Right ventricle myocardium inferior (tissue), 1 donor: ENCODE measurements at places on chromosomes 13 and 19.

DNA sequence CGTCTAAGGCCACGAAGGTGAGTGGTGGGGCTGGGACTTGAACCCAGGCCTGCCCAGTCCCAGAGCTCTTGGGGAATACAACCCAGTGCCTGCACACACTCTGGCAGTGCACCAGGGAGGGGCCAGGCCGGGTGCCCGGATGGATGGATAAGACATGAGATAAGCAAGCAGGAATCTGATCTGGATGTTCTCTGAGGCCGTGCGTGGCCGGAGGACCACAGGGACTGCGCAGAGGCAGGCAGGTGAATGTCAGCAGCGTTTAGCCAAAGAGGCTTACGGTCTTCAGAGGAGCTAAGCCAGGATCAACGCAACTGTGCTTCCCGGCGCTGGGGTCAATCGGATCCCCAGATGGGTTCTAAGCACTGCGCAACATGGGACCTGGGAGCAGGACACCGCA is 1.5 kb downstream of the ZNF787 start:
- no peak for DNase-seq

- peak; percentile 59 for DNase-seq
Measured at GRCh38 chr19:33394723-33395560, 21.4 kb downstream of the CEBPG start.

DNA sequence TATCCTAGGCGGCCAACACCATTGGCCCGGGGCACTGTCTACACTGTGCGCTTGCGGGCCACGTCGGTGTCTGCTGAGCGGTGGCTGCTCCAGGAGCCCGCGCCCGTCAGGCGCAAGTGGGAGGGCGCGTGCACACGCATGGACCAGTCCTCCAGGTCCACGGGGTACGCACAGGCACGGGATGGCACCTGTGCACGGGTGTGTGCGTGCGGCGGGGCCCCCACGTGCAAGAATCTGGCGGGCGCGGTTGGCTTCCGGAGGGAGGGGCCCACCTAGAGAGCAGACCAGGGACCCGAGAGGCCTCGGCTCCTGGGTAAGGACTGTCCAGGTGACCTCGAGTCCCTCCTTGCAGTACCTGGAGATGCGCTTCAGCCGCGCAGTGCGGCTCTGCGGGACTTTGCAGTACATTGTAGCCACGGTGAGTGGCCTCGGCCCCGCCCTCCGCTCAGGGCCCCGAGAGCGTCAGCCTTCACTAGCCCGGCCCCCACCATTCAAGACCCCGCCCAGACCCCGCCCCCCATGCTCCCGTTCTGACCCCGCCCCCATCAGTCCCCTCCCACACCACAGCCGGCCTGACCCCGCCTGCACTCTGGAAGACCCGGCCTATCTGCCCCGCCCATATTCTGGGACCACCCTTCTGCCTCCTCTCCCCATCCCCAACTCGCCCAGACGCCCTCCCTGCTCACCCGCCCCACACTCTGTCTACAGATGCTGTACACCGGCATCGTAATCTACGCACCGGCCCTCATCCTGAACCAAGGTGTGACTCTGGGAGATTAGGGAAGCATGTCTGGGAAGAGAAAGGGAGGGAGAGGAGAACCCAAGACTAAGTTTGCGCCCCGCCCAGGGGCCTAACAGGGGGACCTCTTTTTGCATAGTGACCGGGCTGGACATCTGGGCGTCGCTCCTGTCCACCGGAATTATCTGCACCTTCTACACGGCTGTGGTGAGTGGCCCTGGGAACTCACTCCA is 2.3 kb downstream of the SLC5A5 start:
- peak; percentile 54 for DNase-seq

GRCh38 chr13:106888148-106888547 is 320.2 kb upstream of the ARGLU1 start:
- DNase-seq = no peak

DNA sequence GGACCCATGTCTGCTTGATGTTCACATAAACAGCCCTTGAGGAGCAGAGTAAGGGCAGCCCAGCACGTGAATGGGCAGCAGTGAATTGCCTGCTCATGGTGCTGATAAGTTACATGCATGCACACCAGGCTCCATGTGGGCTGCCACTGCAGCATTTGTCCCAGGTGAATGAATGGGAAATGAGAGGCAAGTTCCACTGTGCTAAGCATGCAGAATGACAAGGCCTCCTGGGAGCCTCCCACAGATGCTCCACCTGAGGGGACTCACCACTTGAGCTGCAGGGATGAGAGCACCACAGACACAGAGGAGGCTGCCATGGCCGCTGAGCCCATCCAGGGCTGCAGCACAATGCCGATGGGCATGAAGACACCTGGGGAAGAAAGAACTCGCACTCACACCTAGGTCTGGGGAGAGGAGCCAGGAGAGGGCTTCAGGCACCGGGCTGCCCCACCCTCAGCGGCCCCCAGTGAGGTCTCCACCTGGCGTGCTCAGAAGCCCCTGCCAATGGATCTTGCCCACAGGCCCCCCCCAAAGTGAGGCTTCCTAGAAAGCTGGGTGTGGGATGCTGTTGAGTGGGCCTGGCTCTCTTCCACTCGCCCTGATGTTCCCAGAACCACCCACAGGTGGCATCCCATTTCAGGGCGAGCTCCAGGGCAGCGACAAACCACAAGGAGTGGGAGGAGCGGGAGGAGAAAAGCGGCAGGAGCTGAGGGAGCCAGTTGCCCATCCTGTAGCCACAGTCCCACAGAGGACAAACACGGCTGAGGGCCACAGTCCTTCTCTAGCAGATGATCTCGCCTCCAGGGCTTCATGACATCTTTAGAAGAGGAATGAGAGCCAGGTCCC is 73.8 kb downstream of the CCDC70 start:
- no peak for DNase-seq

- DNase-seq = no peak
Measured at GRCh38 chr13:43445668-43446067, 341.1 kb downstream of the ENOX1 start.
